Activated T-cell treated with anti-CD3 and anti-CD28 coated beads, Interleukin-2, amount 50 U/mL, for 1 hour (primary cell): ENCODE measurements at places on chromosomes 11 and 22.

- no peak for DNase-seq
Observed at GRCh38 chr22:49100773-49101172, 726.9 kb downstream of the BRD1 start.

DNA sequence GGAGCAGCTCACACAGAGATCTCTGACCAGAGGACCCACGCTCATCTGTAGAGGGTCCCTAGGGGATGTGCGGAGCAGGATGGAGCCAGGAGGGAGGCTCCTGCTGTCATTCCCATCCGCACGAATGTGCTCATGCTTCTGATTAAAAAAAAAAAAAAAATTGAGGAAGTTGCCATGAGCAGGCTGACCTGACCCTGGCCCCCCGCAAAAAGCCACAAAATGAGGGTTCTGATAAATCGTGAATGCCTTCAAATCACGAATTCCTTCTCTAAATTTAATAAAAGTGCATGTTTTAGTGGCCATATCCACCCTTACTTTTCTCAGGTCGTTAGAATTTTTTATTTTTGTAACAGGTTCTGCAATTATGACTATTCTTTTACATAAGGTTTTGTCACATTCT, 378.2 kb downstream of the OPCML start:
- DNase-seq: no peak

DNA sequence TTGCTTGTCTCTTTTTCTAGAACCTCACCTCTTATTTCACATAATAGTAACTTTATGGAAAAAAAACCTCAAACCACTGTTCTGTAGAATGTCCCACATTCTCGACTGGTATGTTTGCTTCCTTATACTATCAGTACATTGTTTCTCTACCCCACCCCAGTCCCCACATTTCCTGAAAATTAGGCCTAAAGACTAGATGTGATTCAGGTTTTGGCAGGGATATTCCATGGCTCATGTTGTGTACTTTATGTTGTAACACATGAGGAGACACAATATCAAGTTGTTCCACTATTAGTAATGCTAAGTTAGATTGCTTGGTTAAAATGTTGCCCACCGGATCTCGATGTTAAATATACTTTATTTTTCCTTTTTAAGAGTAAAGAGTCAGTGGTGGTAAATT, 34.7 kb downstream of the DDIAS start:
- DNase-seq: no peak

- DNase-seq: no peak
Observed at GRCh38 chr11:100674212-100674611, 12.9 kb upstream of the ARHGAP42 start.

- DNase-seq: no peak
Observed at GRCh38 chr22:29690476-29690875, 29.3 kb upstream of the CABP7 start.

GRCh38 chr11:78689585-78690153, 115.0 kb upstream of the NARS2 start:
- no peak for DNase-seq

GRCh38 chr22:19811211-19811621, 43.5 kb downstream of the GNB1L start:
- no peak for DNase-seq

- DNase-seq: no peak
Observed at GRCh38 chr11:133388975-133389568, 143.2 kb downstream of the OPCML start.

DNA sequence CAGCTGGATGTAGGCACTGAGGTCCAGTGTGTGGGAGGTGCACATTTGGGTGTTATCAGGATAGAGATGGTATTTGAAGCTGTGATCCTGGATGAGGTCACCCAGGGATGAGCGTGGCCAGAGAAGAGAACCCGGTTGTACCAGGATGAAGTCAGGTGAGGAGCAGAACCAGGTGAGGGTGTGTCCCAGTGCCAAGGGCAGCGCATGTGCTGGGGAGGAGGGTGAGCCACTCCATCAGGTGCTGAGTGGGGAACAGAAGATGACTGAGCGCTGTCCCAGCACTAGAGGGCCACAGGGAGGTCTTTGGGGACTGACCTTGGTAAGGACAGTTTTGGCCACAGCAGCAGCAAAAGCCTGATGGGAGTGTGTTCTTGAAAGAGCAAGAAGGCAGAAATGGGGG, 2.7 kb downstream of the ARL2 start:
- DNase-seq: no peak

GRCh38 chr22:32329202-32329645, 28.4 kb upstream of the RFPL3 start:
- no peak for DNase-seq

DNA sequence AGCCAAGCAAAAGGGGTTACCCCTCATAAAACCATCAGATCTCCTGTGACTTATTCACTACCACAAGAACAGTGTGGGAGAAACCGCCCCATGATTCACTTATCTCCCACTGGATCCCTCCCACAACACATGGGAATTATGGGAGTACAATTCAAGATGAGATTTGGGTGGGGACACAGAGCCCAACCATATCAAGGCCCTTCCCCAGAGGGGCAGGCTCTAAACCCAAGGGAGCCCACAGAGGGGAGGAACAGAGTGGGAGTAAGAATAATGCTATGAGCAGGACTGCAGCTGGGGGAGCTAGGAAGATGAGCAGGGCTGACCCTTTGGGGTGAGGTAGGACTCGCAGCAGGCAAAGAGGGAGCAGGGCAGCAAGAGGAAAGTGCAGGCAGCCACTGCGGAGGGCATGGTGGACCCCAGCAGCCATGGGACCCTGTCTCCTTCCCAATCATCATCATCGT, 59.3 kb downstream of the CD82 start:
- no peak for DNase-seq
